ENCODE measurements at places on chromosomes 7 and 10.

DNA sequence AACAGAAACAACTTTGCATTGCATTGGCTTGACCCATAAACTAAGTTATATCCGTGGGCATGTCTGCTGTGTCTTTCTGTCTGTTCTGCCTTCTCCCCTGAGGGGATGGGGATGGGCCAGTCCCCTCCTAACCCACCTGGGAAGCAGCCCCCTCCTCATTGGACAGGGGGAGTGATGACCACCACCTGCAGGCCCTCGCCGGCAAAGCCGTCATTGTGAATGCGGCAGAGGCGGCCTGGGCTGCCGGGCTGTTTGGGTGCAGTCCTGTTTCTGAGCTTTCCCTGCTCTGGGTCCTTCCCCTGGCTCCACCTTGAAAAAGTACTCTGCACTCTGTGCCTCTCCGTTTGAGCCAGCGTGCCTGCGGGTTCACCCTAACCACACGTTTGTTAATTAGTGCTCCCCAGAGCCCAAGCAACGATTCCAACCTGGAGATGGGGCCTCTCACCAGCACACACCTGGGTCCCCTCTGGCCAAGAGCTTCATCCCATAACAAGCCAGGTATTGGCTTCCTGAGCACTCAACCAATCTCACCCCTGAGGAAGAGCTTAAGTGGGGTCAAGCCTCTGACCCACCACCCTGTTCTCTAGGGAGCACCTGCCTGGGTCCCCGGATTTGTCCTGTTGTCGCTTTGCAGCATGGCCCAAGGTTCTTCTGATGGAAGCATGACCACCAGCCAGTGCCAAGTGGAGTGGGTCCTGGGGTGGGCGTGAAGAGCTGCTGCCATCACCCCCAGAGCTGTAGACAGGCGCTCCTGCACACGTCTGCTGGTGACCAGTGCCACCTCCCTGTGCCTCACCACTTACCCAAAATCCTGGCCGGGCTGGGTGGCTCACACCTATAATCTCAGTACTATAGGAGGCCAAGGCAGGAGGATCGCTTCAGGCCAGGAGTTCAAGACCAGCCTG is 39.4 kb upstream of the ZMIZ2 start:
- no peak for DNase-seq

DNA sequence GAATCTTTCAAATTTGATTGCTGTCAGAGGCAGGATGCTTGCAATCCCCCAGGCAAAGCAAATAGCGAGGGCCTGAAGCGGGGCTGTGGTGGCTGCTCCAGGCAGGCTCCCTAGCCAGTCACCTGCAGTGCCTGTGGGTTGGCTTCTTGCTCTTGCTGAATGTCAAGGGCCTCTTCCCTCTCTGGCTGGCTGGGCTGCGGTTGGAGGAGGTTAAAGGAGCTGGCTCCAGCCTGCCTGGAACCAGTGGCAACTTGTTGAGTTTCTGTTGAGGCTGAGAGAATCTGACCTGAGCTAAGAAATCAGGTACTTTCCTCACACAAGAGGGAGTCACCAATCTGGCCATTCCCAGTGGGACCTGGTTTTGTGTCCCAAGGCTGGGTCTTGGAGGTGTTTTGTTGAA is 134.7 kb downstream of the TMEM178B start:
- no peak for DNase-seq

GRCh38 chr10:83680470-83680891 is 458.8 kb upstream of the GHITM start:
- DNase-seq, result no peak

GRCh38 chr7:158015403-158016179 is 572.0 kb downstream of the PTPRN2 start:
- DNase-seq, result no peak

DNA sequence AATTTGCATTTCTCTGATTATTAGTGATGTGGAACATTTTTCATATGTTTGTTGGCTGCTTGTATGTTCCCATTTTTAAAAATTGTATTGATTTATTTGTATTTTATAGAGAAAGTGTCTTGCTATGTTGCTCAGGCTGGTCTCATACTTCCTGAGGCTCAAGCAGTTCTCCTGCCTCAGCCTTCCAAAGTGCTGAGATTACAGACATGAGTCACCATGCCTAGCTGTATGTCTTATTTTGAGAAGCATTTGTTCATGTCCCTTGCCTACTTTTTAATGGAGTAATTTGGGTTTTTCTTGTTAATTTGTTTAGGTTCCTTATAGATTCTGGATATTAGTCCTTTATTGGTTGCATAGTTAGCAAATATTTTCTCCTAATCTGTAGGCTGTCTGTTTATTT is 214.2 kb upstream of the KAT6B start:
- DNase-seq, result no peak

DNA sequence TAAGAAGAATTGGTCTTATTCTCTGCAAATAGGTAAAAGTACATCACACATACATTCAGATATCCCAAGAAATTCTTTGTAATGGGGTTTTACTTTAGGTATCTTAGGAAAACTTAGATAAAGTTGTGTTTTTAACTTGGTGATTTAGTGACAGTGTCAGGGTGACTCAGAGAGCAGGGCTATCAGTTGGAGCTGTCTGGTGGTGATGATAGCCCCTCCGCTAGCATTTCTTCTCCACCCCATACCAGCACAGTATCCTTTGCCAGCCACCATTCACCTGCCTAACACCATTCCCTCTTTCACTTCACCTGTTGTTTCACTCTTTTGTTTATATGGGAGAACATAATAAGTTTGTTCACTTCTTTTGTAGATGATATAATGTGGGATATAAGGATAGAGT is 30.4 kb downstream of the VPS50 start:
- DNase-seq, result no peak

GRCh38 chr7:44398953-44399574 is 73.7 kb upstream of the CAMK2B start:
- peak; percentile 77 for DNase-seq

DNA sequence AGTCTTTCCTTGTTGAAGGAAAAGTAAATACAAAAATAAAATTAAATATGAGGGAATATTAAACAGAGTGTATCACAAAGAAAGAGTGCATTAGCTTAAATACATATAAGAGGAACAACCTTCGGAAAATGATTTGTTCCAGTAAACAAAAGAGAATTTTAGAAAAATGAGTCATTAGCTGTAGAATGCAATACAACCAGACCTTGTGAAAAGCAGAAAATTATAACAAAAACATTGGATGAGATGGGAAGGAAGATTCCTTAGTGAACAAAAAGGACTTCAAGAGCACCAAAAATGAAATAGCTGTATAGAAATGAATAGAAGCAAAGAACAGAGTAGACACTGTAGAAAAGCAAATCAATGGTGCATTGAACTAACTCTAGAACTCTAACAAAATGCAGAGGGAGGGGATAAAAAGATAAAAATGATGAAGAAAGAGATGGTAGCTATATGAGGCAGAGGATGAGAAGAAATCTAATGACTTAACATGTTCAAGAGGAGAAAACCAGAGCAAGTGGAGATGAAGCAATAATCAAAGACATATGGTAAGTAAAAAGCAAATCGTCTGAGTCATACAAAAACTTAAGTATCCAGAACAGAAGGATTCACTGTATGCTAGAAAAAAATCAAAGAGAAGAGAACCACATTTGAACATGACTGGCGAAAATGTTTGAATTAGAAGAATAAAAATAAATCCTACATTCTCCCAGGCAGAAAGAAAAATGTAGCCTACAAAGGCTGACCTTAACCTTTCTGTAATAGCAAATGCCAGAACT is 190.5 kb downstream of the TMEM26 start:
- DNase-seq, result peak; percentile 83

GRCh38 chr10:78774999-78775711 is 293.6 kb upstream of the ZMIZ1 start:
- DNase-seq, result no peak

DNA sequence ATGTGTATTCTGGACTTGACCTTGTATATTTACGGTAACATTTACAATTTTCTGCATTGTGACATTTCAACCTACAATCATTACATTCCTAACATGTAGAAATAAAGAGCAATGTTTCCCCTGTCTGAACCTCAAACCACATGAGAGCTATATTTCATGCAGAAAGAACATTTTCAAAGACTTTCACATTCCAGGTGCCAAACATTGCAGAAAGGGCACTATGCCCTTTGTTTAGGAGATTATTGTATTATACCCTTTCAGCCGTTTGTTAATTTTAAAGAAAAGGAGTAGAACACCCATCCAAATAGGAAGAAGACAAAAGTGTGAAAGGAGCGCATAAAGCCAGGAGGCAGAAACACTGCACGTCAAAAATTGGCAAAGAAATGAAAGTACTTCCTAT is 260.4 kb downstream of the RELN start:
- no peak for DNase-seq

DNA sequence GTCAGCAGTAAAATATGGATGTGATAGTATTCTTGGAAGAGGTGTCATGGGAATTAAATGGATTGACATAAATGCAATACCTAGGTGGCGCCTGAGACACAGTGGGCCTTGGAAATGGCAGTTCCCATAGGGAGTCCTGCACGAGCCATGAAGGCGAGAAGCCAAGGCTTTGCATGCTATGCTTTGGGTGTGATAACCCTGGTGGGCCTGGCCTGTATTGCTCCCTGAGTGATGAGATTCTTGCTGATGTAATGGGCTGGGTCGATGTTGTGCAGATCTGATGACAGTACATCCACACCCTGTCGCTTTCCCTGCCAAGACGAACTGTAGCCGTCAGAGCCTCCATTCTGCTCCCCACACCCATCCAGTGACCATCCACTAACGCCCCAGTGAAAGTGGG is 46.4 kb downstream of the CREB5 start:
- no peak for DNase-seq

DNA sequence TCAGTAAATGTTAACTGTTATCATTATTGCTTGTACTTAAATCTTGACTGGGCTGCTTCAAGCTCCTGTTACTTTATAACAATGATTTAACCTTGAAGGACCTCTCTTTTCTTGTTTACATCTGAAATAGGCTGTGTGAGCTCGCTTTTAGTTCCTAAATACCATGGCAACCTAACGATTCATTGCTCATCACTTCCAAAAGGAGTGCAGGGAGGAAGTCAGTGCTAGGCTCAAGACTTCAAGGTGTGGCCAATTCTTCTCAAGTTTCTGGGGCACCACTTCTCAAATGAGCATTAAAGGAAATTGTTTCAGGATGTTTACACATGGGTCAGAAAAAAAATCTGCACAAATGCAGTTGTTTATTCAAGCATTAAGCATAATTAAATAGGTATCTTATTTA is 284.2 kb downstream of the MTERF1 start:
- DNase-seq, result no peak

DNA sequence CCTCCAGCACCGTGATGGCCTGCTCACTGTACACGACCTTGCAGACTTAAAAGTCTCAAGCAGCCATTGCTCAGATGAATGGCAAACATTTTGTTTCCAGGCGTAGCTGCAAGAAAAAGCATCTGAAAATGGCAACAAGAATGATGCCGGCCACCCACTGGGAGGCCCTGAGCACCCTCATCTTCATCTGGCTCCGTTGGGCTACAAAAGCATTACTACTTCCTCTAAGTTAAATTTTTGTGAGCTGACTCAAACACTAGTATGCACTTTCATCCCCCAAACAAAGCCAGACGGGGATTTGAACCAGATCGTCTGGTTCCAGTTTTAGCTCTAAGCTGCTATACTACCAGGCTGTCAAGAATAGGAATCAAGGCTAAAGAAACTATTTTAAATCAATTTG is 116.6 kb upstream of the CDK1 start:
- peak; percentile 88 for DNase-seq

GRCh38 chr10:125761961-125762360 is 13.7 kb downstream of the MMP21 start:
- DNase-seq, result no peak

GRCh38 chr7:104973909-104974415 is 40.0 kb upstream of the KMT2E start:
- peak; percentile 95 for DNase-seq

- DNase-seq, result no peak
Measured at GRCh38 chr7:155593461-155594162, 47.3 kb upstream of the CNPY1 start.

DNA sequence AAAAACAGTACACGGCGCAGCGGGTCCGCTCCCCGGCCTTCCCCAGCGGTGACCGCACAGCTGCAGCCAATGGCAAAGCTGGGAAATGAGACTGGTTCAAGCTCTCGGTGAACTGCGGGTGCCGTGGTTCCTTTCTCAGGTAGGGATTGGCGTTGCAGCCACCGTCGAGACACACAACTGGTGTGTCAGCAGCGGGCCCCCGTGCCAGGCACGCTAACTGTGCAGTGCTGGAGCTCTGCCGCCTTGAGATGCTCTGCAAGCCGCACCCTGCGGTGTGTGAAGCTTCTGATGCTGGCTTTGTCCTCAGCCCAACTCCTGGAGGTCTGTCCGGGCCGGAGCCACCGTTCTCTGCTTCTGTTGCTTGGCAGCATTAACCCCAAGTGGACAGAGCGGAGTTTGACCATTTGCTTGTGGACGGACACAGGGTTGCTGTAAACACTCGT is 20.6 kb upstream of the NKX6-2 start:
- DNase-seq, result no peak

GRCh38 chr10:125007436-125007835 is 65.5 kb downstream of the ZRANB1 start:
- DNase-seq, result no peak

GRCh38 chr7:69199041-69199440 is 399.2 kb upstream of the AUTS2 start:
- no peak for DNase-seq

- DNase-seq, result no peak
Measured at GRCh38 chr10:3331187-3331586, 158.6 kb upstream of the PITRM1 start.

- no peak for DNase-seq
Measured at GRCh38 chr10:43427166-43427825, 9.6 kb upstream of the ZNF487 start.

DNA sequence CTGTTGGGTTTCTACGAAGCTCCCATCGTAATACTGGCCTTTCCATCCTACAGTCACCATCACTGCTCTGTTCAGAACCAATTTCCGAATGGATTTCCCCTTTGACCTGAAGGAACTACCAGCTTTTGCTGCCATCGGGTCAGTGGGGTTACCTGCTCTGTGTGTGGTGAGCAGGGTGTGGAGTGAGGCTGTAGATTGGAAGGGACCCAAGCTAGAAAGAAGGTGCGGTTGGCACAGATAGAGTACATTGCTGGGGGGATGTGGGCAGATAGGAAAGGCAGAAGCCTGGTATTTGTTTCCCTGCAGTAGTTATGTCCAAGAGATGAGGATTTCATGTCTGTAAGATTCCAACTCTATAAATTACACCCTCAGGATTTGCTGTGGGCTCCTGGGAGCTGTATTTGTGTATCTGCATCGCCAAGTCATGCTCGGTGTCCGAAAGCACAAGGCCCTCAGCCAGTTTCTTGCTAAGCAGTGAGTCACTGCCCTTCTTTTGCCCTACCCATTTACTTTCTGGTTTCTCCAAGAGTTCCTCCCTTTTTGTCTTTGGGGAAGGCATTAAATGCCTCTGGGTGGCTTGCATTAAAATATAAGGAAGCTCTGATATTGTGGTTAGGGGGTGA is 15.4 kb downstream of the CLCN1 start:
- DNase-seq, result peak; percentile 78

- DNase-seq, result no peak
Measured at GRCh38 chr10:24834869-24835268, 111.2 kb upstream of the ARHGAP21 start.

GRCh38 chr10:86258941-86259340 is 107.7 kb downstream of the GRID1 start:
- DNase-seq, result no peak

All from fibroblast of skin of right quadriceps (primary cell).